Esophagus mucosa (tissue), 1 donor: ENCODE measurements at places on chromosomes 1 and 21. TPM values are rescaled to one million over a fixed set of nuclear protein-coding genes. Genes with fewer than 3 reads are reported as not detected.

DNA sequence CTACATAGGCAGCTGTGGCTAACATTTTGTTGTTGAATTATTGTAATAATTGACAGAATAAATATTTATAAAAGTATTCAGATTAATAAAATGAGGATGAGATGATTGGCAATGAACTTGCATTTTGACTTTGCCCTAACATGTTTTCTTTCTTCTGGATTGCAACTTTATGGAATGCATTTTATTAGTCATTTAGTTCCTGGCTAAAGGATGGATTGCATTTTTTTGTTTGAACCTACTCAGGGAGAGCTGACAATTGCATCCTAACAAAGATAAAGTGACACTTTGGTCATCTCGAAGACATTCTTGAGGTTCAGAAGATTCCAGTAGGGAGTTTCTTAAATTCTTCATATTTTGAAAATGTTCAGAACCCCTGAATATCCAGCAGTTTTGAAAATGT, 37.5 kb downstream of the PGM1 start:
- ATAC-seq: no peak

The OR2G3 gene
- total RNA-seq: not detected

GRCh38 chr21:20249401-20249800, 748.8 kb upstream of the NCAM2 start:
- ATAC-seq: no peak

DNA sequence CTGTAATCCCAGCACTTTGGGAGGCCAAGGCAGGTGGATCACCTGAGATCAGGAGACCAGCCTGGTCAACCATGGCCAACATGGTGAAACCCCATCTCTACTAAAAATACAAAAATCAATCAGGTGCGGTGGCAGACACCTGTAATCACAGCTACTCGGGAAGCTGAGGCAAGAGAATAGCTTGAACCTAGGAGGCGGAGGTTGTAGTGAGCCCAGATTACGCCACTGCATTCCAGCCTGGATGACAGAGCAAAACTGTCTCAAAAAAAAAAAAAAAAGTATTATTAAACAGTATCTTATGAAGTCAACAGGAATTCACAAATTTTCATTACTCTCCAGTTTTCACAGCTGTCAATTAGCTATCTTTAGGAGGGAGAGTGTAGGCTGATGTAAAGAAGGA, 3.8 kb downstream of the ACBD6 start:
- ATAC-seq: no peak
